ENCODE measurements at places on chromosomes 6 and 20. TPM values are rescaled to one million over a fixed set of nuclear protein-coding genes. Genes with fewer than 3 reads are reported as not detected.

- DNase-seq, result no peak
Measured at GRCh38 chr6:49326347-49326746, 136.7 kb downstream of the MMUT start.

GRCh38 chr20:39812116-39812515 is 850.0 kb downstream of the DHX35 start:
- no peak for DNase-seq

DNA sequence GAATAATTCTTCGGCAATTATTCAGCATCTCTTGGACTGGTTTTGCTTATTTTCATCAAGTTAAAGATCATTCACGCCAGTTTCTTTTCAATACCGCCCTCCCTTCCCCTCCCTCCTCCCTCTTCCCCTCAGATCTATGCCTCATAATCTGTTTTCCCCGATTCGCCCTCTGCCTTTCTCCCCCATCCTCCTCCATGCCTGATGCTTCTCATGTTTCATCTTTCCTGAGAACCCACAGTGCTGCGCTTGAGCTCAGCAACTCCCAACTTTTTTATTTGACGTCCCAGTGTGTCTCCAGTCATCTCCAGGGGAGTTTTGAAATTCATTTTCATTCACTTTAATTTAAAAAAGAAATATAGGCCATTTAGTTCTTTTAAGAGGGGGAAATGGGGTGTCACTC is 142.7 kb downstream of the PTPRT start:
- DNase-seq, result no peak

DNA sequence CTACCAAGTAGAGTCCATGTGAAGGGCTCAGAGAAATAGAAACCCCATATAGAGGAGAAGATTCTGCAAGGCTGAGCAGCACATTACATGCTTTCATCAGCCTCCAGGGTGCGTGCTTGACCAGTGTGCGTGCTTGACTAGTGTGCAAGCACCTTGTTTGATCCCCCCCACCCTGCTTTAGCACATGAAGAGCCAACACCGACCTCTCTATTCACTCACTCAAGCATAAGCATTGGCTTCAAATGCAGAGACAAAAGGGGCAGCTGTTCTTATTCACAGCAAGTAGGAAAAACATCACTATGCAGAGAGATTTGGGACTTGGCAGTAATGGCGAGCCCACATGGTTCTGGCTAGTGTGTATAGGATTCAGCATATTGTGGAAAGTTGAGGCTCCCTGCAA is 278.7 kb upstream of the RNF217 start:
- no peak for DNase-seq

GRCh38 chr6:15496345-15497131 is 166.3 kb downstream of the DTNBP1 start:
- DNase-seq, result no peak

The IMPG1 gene
- total RNA-seq, result not detected

DNA sequence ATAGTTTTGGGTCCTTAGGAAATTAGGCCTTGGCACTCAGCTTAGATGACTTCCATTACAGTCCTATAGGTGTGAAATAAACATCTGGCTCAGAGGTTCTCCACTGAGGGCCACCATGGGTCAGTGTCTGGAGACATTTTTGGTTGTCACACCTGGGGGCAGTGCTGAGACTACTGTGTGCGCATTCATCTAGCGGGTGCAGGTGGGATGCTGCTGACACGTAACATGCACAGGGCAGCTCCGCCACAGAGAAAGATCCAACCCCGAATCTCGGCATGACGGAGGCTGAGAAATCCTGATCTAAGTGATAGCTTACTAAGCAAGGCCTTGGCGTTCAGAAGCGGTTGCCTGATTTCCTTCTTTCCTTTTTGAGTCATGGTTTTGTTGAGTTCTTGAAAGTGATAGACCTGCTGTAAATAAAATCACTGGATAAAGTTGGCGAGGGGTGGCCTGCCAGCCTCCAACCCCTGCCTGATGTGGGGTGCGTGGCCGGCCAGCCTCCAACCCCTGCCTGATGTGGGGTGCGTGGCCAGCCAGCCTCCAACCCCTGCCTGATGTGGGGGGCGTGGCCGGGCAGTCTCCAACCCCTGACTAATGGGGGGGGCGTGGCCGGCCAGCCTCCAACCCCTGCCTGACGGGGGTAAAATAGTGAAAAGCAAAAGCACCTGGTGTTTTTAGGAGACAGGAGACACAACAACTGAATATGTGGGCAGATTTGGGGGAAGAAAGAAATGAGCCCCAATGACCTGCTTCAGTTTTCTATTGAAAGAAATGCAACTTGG is 158.1 kb downstream of the CDH26 start:
- DNase-seq, result no peak

DNA sequence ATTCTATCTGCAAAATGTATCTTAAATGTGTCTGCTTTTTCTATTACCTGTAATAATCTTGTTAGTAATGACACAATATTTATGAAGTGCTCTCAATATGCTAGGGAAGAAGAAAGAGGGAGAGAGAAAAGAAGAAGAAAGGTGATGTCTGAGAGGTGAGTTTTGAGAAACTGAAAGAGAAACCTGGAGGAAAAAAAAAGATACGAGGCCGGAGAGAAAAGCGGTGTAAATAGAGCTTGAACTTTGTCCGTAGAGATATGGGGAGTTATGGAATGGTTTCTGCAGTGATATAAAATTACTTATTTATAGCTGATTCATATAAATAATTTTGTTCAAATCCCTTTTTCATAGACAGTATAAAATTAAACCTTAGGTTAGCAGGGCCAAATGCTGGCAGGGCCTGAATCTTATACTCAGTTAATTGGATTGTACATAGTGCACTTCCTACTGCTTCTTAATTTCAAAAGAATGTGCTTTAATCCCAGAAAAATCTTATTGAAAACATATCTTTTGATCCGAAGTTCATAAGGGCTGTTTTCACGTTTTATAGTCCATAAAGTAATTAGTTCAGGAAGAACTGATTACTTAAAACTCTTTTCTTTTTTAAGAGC is 43.0 kb downstream of the MYB start:
- no peak for DNase-seq

DNA sequence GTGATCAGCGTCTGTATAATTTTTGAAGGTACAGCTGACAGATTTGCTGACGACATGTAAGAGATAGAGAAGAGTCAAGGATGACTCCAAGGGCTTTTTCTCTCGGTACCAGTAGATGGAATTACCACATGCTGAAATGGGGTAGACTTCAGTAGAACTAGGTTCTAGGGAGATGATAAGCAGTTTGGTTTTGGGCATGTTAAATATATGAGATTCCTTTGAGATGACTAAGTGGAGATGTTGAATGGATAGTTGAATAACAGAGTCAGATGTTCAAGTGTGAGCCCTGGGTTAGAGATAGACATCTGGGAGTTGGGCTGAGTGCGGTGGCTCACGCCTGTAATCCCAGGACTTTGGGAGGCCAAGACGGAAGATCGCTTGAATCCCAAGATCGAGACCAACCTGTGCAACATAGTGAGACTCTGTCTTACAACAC is 50.0 kb downstream of the PHF20 start:
- no peak for DNase-seq

- no peak for DNase-seq
Measured at GRCh38 chr6:33915134-33915533, 111.3 kb upstream of the MLN start.

- peak; percentile 59 for DNase-seq
Measured at GRCh38 chr6:79671600-79672266, 40.6 kb downstream of the SH3BGRL2 start.

DNA sequence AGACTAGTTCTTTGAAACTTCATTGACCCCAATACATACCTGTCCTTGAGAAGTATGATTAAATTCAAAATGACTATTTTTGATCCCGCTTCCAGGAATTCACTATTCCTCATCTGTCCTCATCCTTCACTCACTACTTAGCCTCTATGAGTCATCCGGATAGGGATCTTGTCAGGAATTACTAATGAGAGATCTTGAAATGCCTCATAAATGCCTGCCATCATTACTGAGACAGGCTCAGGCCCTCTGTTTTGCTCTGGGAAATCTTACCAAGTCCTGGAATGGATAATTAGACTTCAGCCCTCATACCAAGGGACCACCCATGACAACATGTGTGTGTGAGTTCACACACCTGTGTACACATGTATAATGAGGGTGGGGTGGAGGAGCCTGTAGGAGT is 2.8 kb upstream of the CYP24A1 start:
- DNase-seq, result no peak

The HLA-DRB5 gene
- total RNA-seq, result not detected

GRCh38 chr6:752438-752837 is 59.5 kb upstream of the EXOC2 start:
- no peak for DNase-seq

The AKAP12 gene
- 29.4 TPM for total RNA-seq

GRCh38 chr20:42603655-42604054 is 586.1 kb downstream of the PTPRT start:
- DNase-seq, result no peak

DNA sequence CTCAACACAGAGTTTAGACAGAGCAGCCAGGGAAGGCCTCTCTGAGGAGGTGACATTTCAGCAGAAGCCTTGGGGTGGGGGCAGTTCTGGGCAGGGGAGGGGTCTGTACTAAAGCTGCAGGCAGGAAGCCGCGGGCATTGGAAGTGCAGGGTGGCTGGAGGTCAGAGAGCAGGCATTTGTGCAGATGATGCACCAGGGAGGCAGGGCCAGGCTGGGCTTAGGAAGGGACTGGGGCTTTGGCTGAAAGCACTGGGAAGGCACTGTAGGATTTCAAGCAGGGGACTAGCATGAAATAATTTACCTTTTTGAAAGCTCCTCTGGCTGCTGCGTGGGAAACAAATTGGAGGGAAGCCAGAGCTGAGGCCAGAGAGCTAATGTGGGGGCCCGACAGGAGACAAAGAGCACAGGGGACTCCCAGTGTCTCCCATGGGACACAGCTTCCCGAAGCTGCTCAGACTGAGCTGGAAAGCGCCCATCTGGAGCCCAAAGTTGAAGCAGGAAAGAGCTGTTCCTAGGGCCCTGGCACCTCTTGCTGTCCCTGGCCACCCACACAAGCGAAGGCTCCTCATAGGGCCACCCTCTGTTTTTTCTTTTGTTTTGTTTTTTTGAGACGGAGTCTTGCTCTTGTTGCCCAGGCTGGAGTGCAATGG is 19.3 kb downstream of the ADA start:
- no peak for DNase-seq

GRCh38 chr20:61357119-61357518 is 105.1 kb downstream of the CDH4 start:
- DNase-seq, result no peak

GRCh38 chr6:1884313-1884712 is 274.6 kb downstream of the FOXC1 start:
- no peak for DNase-seq

DNA sequence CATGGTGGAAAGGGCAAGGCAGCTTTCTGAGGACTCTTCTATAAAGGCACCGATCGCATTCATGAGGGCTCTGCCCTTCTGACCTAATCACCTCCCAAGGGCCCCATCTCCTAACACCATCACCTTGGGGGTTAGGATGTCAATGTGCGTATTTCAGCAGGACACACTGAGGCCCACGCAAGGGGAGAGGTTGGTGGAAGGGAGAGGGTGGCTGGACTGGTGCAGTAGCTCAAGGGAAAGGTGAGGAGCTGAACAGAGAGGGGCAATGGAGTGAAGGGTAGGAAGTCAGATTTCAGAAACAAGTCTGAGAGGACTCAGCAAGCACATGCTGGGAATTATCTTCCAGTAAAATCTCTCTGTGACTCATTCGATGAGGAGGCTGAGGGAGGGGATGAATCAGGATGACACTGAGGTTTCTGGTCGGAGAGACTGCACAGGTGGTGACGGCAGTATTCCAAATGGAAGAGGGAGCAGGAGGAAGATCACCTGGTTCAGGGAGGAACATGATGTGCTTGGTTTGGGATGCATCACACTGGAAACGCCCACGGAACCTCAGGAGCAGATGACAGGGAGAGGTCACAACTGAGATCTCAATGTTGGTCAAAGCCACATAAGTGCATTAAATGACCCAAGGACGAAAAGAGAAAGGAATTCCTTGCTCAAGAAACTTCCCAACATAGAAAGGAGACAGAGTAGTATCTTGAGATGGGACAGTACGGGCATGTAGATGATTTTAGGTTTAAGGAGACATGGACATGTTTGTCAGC is 67.1 kb downstream of the TFAP2A start:
- DNase-seq, result no peak

- DNase-seq, result no peak
Measured at GRCh38 chr6:30951907-30952469, 11.2 kb downstream of the MUCL3 start.

DNA sequence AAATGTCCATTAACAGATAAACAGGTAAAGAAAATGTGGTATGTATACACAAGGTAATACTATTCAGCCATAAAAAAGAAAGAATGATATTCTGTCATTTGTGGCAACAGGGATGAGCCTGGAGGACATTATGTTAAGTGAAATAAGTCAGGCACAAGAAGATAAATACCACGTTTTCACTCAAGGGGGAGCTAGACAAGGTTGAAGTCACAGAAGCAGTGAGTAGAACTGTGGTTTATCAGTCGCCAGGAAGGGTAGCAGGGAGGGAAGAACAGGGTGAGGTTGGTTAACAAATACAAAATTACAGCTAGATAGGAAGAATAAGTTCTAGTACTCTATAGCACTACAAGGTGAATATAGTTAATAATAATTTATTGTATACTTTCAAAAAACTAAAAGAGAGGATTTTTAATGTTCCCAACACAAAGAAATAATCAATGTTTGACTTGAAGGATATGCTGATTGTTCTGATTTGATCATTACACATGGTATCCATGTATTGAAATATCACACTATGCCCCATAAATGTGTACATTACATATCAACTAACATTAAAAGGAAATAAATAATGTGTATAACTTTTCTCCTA is 21.1 kb downstream of the RTN4IP1 start:
- DNase-seq, result peak; percentile 31

The KCNS1 gene
- 0.09 TPM for total RNA-seq

- DNase-seq, result no peak
Measured at GRCh38 chr6:24959319-24959718, 23.6 kb upstream of the RIPOR2 start.

The CCN6 gene
- not detected for total RNA-seq

The PTCRA gene
- not detected for total RNA-seq

- no peak for DNase-seq
Measured at GRCh38 chr20:16395366-16395765, 177.9 kb downstream of the KIF16B start.

GRCh38 chr6:73394577-73395354 is at the start of gene DDX43:
Gene DDX43, plus strand, starts transcription at chr6:73394828. Its CDS starts 78 bp downstream, at chr6:73394906.
- DNase-seq, result peak; percentile 10

- DNase-seq, result no peak
Measured at GRCh38 chr20:61041481-61041880, 210.6 kb upstream of the CDH4 start.

DNA sequence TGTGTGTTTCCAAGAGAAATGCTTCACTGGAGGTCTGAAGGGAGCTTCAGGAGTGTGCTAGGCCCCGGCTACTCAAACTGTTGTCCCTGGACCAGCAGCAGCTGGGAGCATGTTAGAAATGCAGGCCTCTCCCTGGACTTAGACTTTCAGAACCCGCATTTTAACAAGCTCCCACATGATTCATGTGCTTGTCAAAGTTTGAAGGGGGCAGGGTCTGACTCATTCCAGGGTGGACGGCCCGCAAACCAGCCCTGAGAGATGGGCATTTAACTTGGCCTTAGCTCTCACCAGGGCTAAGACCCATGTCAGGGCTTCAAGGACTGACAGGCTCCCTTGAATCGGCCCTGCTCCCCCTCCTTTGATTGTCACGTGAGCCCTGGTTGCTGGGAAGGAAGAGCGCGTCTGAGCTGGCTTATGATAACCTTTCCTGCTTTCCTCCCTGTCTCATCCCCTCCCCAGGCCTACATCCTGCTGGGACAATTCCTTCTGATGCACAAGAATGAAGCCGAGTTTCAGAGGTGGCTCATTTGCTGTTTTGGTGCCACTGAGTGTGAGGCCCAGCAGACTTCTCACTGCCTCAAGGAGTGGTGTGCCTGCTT is 35.5 kb downstream of the BANF2 start:
- DNase-seq, result no peak
